SJSA1 (cell line): ENCODE measurements at places on chromosomes 4 and X. TPM values are rescaled to one million over a fixed set of nuclear protein-coding genes. Genes with fewer than 3 reads are reported as not detected.

GRCh38 chr4:66972087-66972486 is 573.2 kb downstream of the CENPC start:
- DNase-seq: peak; percentile 11

- DNase-seq: no peak
Observed at GRCh38 chr4:80507507-80507906, 172.0 kb downstream of the CFAP299 start.

- no peak for DNase-seq
Observed at GRCh38 chr4:158788516-158788915, 19.7 kb downstream of the FNIP2 start.

Gene CT45A5
- not detected in 2 replicates for total RNA-seq

Gene RS1
- 0.05 TPM in 1 of 2 replicates, not detected in the other for total RNA-seq

DNA sequence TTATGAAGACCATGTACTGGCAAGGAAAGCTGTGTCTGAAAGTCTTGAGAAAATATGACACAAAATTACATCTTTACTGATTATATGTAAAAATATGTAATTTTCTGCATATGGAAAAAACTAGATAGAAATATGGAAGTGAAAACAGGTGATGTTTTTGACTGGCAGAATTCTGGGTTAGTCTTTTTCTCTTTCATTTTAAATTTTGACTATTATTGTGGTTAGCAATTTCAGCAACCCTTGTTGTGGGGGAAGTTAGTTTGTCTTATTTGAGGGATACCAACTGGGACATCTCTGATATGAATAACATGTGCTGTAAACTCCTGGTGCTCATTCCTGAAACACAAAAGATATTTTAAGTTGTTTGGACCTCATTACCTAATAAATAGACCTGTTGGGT is 49.9 kb upstream of the CPEB2 start:
- DNase-seq: no peak

Gene ZDHHC15
- not detected in 2 replicates for total RNA-seq

DNA sequence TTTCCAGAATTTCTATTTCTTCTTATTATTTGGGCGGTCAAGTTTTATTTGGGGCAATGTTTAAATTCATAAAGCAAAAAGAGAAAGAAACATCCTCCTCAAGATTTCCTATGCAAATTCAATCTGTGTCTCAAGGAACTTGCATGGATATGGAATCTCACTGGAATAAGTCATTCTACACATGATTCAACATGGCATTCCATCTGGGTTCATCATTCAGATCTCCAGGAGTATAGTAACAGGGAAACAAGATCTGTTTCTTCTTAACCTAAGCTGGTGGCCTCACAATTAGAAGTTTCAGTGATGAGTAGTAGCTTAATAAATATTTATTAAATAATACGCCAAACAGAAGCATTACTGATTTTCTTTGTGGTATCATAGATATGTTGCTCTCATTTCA is 19.8 kb downstream of the KLHL34 start:
- DNase-seq: no peak

GRCh38 chrX:102067966-102068723 is 57.3 kb upstream of the TCEAL2 start:
- DNase-seq: no peak

DNA sequence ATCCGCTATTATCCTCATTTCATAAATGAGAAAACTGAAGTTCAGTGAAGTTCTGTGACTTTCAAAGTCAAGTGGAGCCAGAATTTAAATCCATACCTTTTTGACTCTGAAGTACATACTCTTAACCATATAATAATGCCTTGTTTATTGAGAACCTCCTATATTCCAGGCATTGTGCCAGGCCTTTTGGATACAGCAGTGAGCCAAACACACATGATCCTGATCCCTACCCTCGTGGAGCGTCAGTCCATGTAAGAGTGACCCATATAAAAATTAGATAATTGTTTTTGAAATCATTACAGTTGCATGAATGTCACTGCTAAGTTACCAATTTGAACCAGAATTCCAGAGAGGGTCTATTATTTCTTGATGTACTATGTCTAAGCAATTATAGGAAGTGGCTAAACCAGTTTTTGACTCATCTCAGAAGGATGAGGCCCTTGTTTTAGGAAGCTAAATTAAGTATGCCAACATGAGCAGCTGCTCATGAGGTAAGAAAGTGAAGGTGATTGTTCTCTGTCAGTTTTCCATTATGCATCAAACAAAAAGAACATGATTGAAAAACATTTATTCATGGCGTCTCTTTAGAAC is 289.5 kb downstream of the GLUD2 start:
- DNase-seq: no peak
